ENCODE measurements at places on chromosomes 5 and 9.

- no peak for DNase-seq
- no peaks in the 10 kb centered on the region for H3K4me1 ChIP-seq
- no peaks in the 10 kb centered on the region for H3K27me3 ChIP-seq
- H3K4me3 ChIP-seq = no peak overlapping the region
- no peak overlapping the region for H3K27ac ChIP-seq
- no peaks in the 10 kb centered on the region for H3K36me3 ChIP-seq
Observed at GRCh38 chr9:120161776-120162175, 418.2 kb downstream of the CDK5RAP2 start.

- peak overlapping the region; percentile 58 for H3K27ac ChIP-seq
- H3K36me3 ChIP-seq = peaks cover 11% of the 10 kb centered on the region
- H3K4me3 ChIP-seq = no peak overlapping the region
- no peak for DNase-seq
- H3K27me3 ChIP-seq = no peaks in the 10 kb centered on the region
Observed at GRCh38 chr9:92612292-92612691, 57.6 kb downstream of the IPPK start.

GRCh38 chr5:72301557-72301956 lies 18.5 kb downstream of the MRPS27 start:
- H3K27me3 ChIP-seq = no peaks in the 10 kb centered on the region
- no peaks in the 10 kb centered on the region for H3K36me3 ChIP-seq
- H3K27ac ChIP-seq = no peak overlapping the region
- H3K4me1 ChIP-seq = peaks cover 11% of the 10 kb centered on the region
- no peak overlapping the region for H3K4me3 ChIP-seq

- H3K36me3 ChIP-seq = no peaks in the 10 kb centered on the region
- no peaks in the 10 kb centered on the region for H3K4me1 ChIP-seq
- no peak overlapping the region for H3K27ac ChIP-seq
- H3K4me3 ChIP-seq = no peak overlapping the region
- DNase-seq = no peak
- H3K27me3 ChIP-seq = no peaks in the 10 kb centered on the region
Observed at GRCh38 chr9:108866001-108866420, 3.9 kb downstream of the ACTL7A start.

GRCh38 chr9:79104951-79105350 lies 466.8 kb upstream of the TLE4 start:
- no peaks in the 10 kb centered on the region for H3K4me1 ChIP-seq
- H3K4me3 ChIP-seq = no peak overlapping the region
- no peaks in the 10 kb centered on the region for H3K27me3 ChIP-seq

GRCh38 chr5:67401172-67401571 lies 204.6 kb upstream of the CD180 start:
- H3K4me3 ChIP-seq = no peak overlapping the region
- DNase-seq = no peak
- no peaks in the 10 kb centered on the region for H3K36me3 ChIP-seq
- no peak overlapping the region for H3K27ac ChIP-seq

DNA sequence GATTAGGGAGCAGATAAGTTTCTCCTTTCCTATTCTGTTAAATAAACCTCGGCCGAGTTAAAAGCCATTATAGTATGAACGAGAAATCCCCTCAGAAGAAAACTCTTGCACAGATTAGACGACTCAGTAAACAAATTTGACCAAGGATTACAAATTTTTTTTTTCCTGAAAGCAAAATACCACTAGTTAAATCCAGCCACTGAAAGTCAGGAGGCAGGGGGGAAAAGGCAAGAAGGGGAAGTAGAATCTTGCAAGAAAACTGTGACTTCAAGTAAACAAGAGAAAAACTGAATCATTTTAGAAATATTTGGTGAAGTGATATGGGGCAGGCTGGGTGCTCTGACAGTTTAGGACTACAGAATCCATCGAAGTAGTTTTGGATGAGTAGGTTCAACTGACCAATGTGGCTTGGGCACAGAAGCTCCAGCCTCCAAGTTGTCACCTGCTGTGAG lies 251.0 kb downstream of the DENND1A start:
- H3K27ac ChIP-seq = peak overlapping the region; percentile 15
- H3K27me3 ChIP-seq = no peaks in the 10 kb centered on the region
- no peaks in the 10 kb centered on the region for H3K36me3 ChIP-seq
- DNase-seq = no peak
- peaks cover 16% of the 10 kb centered on the region for H3K4me1 ChIP-seq
- no peak overlapping the region for H3K4me3 ChIP-seq

DNA sequence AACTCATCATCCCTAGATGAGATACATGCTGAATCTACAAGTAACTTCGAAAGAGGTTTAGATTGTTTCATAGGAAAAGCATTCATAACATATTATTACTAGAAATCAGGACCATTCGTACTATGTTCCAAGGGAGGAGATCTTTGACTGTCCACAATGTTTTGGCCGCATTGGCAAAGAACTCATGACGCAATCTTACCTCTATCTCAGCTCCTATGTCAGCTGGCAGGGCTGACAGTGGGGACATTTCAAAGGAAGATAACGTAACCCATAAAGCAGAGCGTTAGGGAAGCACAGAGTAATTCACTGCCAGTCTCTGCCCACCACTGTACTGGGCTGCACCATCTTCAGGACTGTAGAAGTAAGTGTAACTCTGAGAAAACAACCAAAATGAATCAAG lies 69.7 kb downstream of the EFNA5 start:
- H3K27ac ChIP-seq = no peak overlapping the region
- H3K27me3 ChIP-seq = no peaks in the 10 kb centered on the region
- no peak for DNase-seq
- H3K4me1 ChIP-seq = peaks cover 37% of the 10 kb centered on the region

DNA sequence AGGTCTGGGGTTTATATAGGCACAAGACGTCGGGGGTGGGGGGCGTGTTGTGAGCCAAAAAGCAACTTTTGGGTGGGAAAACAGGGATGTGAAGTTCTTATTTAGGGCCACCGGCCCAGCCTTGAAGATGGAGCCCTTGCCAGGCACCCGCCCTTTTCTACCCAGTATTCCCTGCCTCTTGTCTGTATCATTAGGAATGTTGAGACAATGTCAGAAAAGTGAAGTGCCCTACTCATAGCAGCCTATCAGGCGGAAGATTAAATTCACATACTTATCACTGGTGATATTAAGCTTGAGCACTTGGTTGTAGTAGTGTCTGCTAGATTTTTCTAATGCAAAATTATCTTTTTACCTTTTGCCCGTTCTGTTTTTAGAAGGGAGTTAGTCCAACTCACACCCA lies 293.5 kb downstream of the CDH10 start:
- H3K36me3 ChIP-seq = no peaks in the 10 kb centered on the region
- H3K27ac ChIP-seq = no peak overlapping the region
- no peaks in the 10 kb centered on the region for H3K27me3 ChIP-seq
- H3K4me3 ChIP-seq = no peak overlapping the region

- H3K27me3 ChIP-seq = no peaks in the 10 kb centered on the region
- DNase-seq = no peak
- peak overlapping the region; percentile 71 for H3K27ac ChIP-seq
- H3K4me1 ChIP-seq = peaks cover 16% of the 10 kb centered on the region
- no peaks in the 10 kb centered on the region for H3K36me3 ChIP-seq
Observed at GRCh38 chr9:18490641-18491370, 16.9 kb downstream of the ADAMTSL1 start.

DNA sequence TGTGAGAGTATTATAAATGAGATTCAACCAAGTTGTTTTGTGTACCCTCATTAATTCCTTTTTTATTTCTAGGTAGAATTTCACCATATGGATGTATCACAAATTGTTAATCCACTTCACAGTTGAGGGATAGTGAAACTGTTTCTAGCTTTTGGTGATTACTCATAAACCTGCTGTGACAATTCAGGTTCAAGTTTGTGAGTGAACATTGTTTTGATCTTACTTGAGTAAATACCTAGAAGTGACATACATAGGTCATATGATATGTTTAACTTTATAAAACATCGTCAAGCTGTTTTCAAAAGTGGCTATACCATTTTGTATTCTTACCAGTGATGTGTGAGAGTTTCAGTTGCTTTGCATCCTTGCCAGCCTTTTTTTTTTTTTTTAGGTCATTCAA lies 112.9 kb downstream of the CAMK4 start:
- H3K4me3 ChIP-seq = no peak overlapping the region
- no peak overlapping the region for H3K27ac ChIP-seq
- H3K4me1 ChIP-seq = no peaks in the 10 kb centered on the region

GRCh38 chr9:108761655-108762347 lies 94.0 kb downstream of the ACTL7B start:
- H3K36me3 ChIP-seq = no peaks in the 10 kb centered on the region
- peak overlapping the region; percentile 40 for H3K27ac ChIP-seq
- no peaks in the 10 kb centered on the region for H3K27me3 ChIP-seq
- H3K4me3 ChIP-seq = no peak overlapping the region
- no peak for DNase-seq

GRCh38 chr9:1707291-1707690 lies 307.9 kb upstream of the SMARCA2 start:
- no peaks in the 10 kb centered on the region for H3K4me1 ChIP-seq
- H3K4me3 ChIP-seq = no peak overlapping the region
- H3K27me3 ChIP-seq = no peaks in the 10 kb centered on the region
- H3K27ac ChIP-seq = no peak overlapping the region
- no peak for DNase-seq

DNA sequence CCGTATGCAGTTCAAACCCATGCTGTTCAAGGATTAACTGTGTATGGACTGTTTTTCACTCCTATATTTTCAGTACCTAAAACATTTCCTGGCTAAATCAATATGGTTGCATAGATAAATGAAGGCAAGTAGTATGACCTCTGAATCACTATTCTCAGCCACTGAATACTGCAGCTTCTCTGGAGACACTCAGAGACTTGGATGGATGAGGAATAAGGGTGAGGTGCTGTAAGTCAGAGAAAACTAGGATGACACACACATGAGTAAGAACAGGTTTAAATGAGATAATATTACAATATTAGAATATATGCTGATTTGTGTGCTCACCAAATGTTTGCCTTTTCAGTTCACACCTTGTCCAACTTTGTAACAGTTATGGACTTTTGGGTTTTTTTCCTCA lies 26.0 kb upstream of the ANXA1 start:
- no peak overlapping the region for H3K27ac ChIP-seq
- no peaks in the 10 kb centered on the region for H3K36me3 ChIP-seq
- no peak overlapping the region for H3K4me3 ChIP-seq
- DNase-seq = no peak
- H3K4me1 ChIP-seq = no peaks in the 10 kb centered on the region

DNA sequence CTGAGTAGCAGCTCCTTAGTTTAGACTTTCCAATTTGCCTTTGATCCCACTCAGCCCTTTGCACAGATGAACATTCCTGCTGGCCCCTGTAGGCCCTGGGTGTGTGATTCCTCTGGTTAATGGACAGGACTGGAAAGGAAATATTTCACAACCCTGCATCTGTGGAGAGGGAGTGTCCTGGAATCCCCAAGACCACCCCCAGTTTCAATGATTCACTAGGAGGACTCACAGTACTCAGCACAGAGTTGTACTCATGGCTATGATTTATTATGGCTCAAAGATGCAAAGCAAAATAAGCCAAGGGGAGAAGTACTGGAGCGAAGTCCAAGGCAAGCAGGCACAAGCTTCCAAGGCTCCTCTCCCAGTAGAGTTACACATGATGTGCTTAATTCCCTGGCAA lies 42.4 kb upstream of the TJP2 start:
- no peaks in the 10 kb centered on the region for H3K36me3 ChIP-seq
- H3K27ac ChIP-seq = peak overlapping the region; percentile 20
- peak; percentile 61 for DNase-seq
- peaks cover 18% of the 10 kb centered on the region for H3K4me1 ChIP-seq
- H3K4me3 ChIP-seq = no peak overlapping the region

DNA sequence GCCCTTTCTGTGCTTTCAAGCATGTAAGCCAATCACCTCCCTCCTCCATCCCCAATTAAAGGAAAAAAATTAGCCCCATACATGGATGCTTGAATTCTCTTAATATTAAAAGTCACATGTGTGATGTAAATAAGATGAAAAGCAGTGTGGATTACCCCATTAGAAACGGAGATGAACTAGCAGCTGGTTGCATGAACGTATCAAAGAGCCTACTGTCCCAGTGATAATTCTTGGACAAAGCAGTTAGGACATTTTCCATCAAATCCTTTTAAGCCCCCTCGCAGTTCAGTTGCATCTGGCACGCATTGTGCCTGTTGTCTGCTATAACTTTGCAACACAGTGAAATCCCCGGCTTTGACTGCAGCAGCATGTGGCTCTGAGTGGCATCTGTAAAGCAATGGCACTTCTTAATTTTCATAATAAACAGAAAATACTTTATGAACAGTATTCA lies 285.6 kb downstream of the FBXL7 start:
- no peaks in the 10 kb centered on the region for H3K27me3 ChIP-seq
- H3K27ac ChIP-seq = no peak overlapping the region
- H3K36me3 ChIP-seq = no peaks in the 10 kb centered on the region
- H3K4me3 ChIP-seq = no peak overlapping the region
- DNase-seq = no peak

DNA sequence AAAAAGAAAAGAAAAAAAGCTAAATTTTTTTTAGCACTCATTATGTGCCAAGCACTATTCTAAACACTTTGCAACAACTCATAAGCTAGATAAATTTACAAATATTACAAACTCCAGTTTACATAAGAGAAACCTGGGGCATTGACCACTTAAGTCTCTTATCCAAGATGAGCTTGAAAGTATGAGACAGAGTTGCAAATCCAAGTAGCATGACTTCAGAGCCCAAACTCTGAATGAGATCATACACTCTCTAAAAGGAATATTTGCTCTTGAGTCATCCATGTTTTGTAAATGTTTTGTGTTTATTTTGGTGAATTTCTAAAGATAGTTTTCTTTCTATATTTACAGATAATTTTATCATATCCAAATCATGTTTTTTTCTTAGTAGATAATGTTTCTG lies 4.0 kb upstream of the SHOC1 start:
- no peak overlapping the region for H3K4me3 ChIP-seq
- H3K4me1 ChIP-seq = no peaks in the 10 kb centered on the region
- H3K27ac ChIP-seq = no peak overlapping the region
- DNase-seq = no peak
- H3K27me3 ChIP-seq = no peaks in the 10 kb centered on the region
- no peaks in the 10 kb centered on the region for H3K36me3 ChIP-seq

- no peak for DNase-seq
- H3K27me3 ChIP-seq = no peaks in the 10 kb centered on the region
- no peaks in the 10 kb centered on the region for H3K4me1 ChIP-seq
Observed at GRCh38 chr9:103991001-103991400, 103.1 kb upstream of the SMC2 start.

DNA sequence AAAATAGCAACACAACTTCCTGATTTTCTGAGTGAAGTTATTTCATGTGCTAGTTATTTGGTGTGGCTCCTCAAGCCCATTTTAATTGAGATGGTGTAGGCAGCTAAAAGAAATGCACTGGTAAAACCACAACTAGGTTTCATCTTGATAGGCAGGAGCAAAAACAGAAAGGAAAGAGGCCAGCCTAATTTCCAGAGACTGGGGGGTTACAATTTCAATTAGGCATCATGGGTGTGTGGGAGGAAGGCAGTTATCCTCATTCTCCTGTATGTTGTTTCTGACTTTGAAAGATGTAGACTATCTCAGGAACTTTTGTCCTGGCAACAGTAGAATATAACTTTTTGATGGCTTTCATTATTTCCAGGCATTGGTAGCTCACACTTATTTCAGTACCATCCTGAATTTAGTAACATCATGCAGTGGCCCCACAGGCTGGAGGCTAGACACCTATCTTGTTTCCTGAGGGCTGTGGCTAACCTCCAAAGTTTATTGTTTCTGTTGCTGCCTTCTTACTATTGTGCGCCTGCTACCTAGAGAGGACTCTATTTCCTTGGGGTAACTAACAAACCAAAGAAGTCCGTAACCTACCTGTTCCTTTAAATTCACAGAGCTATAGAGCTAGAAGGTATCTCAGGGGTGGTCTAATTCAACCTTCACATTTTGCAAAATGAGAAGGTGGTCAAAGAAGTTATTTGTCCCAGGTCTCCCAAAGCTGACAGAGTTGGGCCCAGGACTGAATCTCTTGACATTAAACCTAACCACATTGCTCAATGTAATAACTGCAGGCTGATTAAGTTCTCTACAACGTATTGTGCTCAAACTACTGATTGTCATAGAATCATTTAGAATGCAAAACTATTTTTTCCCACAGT lies 42.4 kb downstream of the FYB1 start:
- H3K4me1 ChIP-seq = no peaks in the 10 kb centered on the region
- H3K36me3 ChIP-seq = no peaks in the 10 kb centered on the region
- H3K27me3 ChIP-seq = no peaks in the 10 kb centered on the region
